NCI-H526 treated with DMSO at 0.1 percent for 48 hours (cell line): ENCODE measurements at places on chromosomes 2 and 18.

- no peak for DNase-seq
These were observed 10.1 kb upstream of the MCFD2 start for GRCh38 chr2:46925474-46926351.

GRCh38 chr2:139694327-139694726, 914.1 kb upstream of the NXPH2 start:
- no peak for DNase-seq

DNA sequence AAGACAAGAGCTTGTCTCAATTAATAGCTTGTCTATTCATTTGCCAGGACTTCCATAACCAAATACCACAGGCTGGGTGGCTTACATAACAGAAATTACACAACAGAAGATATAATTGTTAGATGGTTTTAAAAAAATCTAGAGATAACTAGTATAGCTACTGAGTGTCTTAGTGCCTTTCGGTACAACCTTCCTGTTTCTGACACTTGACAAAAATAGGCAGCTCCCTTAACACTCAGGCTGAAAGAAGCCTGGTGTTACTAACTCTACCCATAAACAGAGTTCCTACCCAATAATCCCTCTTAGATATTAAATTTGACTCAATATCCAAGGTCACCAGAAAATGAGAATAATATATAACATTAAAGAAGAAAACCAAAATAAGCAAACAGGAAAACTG, 129.7 kb downstream of the BARD1 start:
- DNase-seq: no peak

GRCh38 chr2:34401186-34401585, 802.1 kb upstream of the FAM98A start:
- DNase-seq: no peak

DNA sequence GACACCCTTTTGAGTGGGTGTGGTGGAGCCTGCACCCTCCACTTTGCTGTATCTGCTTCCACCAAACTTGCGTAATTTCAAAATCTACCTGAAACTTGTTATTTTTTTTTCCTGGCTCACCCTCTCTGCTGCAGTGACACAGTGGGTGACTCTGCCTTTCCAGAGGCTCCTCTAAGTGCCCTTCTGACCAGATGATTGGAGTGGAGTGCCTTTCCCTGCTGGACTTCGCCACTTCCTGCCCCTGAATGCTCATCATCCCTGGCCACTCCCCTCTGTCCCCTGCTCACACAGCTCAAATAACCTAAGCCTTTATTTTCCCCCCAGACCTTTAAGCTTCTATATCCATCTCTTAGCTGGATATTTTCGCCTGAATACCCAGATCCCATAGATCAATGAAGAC, 777.5 kb upstream of the ID2 start:
- no peak for DNase-seq

DNA sequence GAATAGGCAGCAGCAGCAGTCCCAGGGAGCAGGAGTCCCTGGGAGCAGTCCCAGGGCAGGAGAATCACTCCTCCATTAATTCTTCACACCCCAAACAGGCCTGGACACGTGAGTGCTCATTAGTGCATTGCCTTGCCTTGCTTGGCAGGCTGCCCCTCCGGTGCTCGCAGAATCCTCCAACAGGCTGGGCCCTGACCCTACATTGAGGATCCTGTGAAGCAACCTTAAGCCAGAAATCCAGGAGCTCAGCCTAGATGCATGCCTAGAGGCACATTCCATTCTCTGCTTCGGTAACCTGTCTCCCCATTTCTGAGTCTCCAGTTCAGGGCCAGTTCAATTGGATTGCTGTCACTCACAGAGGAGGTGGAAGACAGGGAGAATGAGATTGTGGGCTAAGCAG, 97.4 kb upstream of the LRATD1 start:
- no peak for DNase-seq

- no peak for DNase-seq
These were observed 8.1 kb downstream of the SMAD7 start for GRCh38 chr18:48942554-48943261.

DNA sequence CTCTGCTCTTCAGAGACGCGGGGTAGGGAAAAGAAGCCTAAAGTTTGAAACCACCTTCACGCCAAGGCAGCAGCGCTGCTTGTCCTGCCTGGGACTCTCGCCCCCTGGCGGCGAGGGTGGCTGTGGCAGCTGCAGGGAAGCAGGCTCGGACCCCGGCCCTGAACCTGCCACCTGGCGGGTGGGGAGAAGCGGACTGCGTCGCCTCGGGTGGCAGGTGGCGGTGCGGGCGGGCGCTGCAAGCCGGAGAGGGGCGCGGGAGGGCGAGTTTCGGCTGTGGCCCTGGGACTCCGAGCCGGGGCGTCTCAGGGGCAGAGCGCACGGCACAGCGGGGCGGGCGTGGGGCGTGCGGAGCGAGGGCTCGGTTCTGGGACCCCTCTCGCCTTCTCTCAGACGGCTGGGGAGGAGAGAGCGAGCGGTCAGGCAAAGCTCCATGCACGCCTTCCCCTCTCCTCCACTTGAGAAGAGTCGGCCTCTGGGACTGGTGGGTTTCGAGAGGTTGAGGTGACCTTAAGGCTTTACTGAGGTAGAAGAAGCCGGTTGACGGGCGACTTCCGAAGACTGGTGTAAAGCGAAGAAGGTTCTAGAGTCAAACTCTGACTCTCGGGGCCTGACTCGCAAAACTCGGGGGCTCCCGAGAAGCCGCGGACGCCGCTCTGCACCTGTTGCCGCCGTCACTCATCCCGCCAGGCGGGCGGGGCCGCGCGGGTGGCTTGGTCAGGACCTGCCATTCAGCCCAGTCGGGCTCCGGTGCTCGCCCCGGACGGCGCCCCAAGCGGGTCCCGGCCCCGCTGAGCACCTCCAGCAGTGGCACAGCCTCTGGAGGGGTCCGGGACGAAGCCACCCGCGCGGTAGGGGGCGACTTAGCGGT, 1.1 kb upstream of the BOLL start:
- DNase-seq: no peak

GRCh38 chr2:170454471-170455372, 260.4 kb upstream of the SP5 start:
- DNase-seq: no peak

GRCh38 chr2:30332791-30333453, 101.6 kb downstream of the LBH start:
- no peak for DNase-seq

DNA sequence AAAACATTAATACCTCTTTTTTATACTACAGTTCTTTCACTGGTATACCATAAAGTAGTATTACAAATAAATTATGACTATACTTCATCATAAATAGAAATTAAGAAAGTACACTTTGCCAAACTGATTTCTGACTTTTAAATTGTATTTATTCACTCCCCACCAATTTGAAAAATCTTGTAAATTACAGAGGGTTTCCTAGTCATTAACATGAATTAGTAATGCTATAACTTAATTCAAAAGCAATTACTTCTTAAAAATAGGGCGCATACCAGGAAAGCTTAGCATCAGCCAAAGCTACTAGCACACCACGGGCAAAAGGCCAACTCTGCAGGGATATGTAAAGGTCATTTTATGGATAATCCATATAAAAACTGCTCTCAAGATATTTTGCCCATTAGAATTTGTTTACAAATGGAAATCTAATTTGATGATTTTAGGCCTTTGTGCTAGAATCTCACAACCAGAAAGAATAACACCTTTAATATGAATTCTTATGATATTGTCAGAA, 142.3 kb downstream of the PIGN start:
- no peak for DNase-seq

- DNase-seq: no peak
These were observed 9.5 kb downstream of the CAPN14 start for GRCh38 chr2:31207790-31208189.

DNA sequence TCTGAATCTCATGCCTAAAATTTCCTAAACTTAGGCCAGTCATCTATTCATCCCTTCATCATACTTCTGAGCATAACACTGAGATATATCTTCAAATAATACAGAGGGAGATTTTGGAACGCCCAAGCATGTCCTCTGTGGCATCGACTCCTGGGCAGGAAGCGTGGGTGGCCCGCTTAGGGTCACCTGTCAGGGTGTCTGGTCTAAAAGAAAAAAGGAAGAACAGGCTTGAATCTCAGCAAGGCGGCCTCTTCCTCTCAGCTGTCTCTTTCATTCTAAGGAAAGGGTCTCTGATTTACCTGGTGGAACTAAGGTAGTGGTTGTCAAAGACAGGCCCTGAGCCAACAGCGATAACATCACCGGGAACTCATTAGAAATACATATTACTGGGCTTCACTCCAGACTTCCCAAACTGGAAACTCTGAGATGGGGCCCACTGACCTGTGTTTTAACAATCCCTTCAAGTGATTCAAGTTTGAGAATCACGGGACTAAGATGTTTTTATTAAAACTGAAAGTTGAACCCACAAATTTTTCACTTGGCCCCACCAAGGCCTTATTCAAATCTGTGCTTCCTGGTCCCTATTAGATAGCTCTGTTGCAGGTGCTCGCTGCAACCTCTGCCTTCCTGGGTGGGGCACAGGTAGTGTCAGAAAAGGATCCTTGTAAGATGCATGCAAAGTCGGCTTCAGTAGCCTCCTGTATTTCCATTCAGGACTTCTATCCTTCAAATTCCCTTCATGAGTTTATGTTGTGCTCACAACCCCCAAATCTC, 162.3 kb upstream of the CCDC68 start:
- DNase-seq: no peak

- no peak for DNase-seq
These were observed 62.6 kb downstream of the EN1 start for GRCh38 chr2:118784860-118785259.

- no peak for DNase-seq
These were observed 67.2 kb downstream of the COLEC12 start for GRCh38 chr18:433298-433697.

- no peak for DNase-seq
These were observed 18.0 kb downstream of the C2orf74 start for GRCh38 chr2:61179701-61180639.

GRCh38 chr2:149330127-149331022, at the start of gene LYPD6:
TSS of gene LYPD6 (plus strand) at chr2:149330587. CDS start at chr2:149437709, 107,122 bp downstream.
- DNase-seq: peak; percentile 70

GRCh38 chr2:207318181-207318628, 152.5 kb upstream of the KLF7 start:
- DNase-seq: no peak

DNA sequence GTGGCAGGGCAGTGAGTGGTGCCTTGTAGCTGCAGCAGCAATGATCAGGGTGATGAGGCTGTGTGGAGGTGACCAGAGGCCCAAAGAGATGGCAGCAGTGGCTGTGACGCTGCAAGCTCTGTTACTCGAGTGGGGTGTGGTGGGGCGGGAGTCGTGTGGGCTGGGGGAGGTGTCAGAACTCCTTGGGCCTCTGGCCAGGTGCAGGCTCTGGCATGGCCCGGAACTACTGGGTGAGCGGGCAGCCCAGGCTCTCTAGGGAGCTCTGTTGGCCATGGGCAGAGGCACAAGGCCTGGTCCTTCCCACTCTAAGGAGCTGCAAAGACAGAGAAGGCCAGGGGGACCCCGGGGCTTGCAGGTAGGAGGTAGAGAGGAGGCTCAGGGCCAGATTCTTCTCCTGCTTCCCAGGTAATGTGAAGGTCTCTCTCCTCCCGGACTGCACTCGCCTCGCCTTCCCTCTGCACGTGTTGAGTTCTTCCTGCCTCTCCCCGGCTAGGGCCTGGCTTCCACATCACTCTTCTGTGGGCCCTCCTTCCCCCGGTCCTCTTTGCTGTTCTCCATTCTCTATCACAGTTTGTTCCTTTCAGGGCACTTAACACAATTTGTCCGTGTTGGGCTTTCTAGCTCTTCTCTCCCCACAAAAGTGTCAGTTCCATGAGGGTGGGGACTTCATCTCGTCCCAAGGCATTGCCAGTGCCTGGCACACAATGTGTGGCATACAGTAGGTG, 114.8 kb downstream of the MCFD2 start:
- DNase-seq: no peak

DNA sequence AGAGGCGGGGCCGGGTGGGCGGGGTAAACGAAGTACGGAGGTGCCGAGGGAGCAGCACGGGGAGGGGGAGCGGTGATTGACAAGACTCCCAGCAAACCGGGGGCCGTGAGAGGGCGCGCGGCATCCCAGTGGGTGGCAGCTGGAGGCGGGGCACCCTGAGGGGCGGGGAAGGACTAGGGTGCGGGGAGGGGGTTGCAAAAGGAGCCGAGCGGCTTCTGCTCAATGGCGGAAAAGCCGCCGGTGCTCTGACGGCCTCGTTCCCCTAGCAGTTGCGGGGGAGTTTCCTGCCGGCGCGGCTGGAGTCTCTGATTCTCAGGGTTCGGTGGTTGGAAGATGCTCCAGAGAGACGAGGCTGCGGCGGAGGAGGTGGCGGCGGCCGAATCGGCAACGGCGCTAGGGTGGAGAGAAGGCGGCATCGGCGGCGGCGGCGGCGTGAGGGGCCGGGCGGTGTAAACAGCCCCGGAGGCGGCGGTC, at the start of gene PPM1B:
PPM1B (plus strand) TSS at position 195 of the 474 bp plus-strand sequence. CDS start 32,325 bp downstream, outside the sequence.
- DNase-seq: no peak

- DNase-seq: no peak
These were observed 244.6 kb upstream of the RND3 start for GRCh38 chr2:150732064-150732463.

- no peak for DNase-seq
These were observed 133.3 kb downstream of the LCLAT1 start for GRCh38 chr2:30580391-30580790.

GRCh38 chr2:232502511-232502910, 14.9 kb upstream of the ECEL1 start:
- no peak for DNase-seq

- peak; percentile 39 for DNase-seq
These were observed 536 bp downstream of the VPS54 start for GRCh38 chr2:64018701-64019082.

GRCh38 chr2:239245872-239246721, 154.7 kb downstream of the HDAC4 start:
- DNase-seq: peak; percentile 60

DNA sequence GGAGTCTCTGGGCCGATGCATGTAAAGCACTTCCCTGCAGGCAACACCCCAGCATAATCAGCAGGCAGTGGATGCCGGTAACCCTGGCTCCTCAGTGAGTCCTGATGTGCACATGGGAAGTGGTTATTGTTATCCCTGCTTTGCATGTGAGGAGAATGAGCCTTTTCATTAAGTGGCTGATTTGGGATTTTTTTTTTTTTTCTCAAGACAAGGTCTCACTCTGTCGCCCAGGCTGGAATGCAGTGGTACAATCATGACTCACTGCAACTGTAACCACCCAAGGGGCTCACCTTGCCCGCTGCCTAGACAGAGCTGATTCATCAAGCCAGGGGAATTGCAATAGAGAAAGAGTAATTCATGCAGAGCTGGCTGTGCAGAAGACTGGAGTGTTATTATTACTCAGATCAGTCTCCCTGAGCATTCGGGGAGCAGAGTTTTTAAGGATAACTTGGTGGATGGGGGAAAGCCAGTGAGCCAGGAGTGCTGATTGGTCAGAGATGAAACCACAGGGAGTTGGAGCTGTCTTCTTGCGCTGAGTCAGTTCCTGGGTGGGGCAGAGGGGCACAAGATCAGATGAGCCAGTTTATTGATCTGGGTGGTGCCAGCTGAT, 95.4 kb downstream of the SOCS6 start:
- peak; percentile 64 for DNase-seq
